GM23338 (cell line): ENCODE measurements at places on chromosomes 3 and 15. TPM values are rescaled to one million over a fixed set of nuclear protein-coding genes. Genes with fewer than 3 reads are reported as not detected.

Gene SNRPN
- total RNA-seq, result 966 TPM in 2 replicates

- DNase-seq, result no peak
Measured at GRCh38 chr15:38154837-38155236, 97.8 kb upstream of the SPRED1 start.

Gene ZNF80
- total RNA-seq, result not detected in 2 replicates

GRCh38 chr3:160486459-160486869 lies 36.9 kb upstream of the TRIM59 start:
- DNase-seq, result peak; percentile 44

DNA sequence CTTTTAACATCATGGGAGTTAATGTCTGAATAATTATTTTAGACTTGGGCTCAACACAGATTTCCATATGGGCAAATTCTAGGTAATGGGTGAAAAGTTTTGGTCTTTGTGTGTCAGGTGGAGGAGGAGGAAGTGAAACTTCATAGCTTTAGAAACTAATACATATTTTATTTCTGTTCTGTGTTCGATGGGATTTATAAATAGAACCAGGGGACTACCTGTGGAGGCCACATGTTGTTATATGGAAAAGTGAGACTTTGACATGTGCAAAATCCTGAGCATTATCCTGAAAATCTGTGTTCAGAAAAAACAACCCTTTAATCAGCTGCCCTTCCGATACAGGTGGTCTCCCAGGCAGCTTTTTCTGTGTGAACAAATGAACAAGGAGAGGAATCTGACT lies 209.5 kb downstream of the SOX2 start:
- DNase-seq, result no peak

DNA sequence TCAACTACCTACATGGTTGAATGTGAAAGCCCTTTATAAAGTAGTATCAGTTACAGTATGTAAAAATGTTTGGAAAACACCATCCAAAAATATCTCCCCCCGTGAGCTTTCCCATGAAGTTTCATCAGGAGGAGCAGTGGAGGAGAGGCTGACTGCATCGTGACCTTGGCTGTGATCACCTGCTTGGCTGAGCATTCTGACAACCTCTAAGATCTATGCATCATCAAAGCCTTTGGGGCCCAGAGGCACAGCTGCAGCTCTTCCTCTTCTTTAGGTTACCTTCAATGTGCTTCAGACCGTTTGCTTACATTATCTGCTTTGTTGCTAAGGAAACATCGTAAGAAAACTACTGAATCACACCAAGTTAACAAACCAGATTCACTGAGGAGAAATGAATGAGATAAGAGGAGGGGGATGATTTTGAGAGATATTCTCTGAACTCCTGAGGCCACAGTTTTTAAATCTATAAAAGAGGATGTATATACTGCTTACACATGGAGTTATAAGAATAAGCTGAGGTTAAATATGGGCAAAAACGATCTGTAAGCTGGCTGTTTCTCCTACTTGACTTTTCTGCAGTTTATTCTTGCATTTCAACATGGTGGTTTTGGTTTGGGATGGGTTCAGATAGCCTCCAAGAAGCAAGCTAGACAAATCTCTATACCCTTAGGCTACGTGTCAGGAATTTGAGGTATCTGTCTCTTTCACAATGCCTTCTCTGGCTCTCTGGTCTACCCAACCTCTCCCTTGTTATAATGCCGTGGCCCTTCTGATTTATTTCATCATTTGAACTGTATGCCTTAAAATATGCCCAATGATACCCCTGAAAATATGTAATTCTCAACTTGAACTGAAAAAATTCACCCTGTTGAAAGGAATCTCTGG lies 4.0 kb downstream of the GCSAM start:
- peak; percentile 69 for DNase-seq

GRCh38 chr15:72827226-72827625 lies 43.7 kb upstream of the ADPGK start:
- no peak for DNase-seq

DNA sequence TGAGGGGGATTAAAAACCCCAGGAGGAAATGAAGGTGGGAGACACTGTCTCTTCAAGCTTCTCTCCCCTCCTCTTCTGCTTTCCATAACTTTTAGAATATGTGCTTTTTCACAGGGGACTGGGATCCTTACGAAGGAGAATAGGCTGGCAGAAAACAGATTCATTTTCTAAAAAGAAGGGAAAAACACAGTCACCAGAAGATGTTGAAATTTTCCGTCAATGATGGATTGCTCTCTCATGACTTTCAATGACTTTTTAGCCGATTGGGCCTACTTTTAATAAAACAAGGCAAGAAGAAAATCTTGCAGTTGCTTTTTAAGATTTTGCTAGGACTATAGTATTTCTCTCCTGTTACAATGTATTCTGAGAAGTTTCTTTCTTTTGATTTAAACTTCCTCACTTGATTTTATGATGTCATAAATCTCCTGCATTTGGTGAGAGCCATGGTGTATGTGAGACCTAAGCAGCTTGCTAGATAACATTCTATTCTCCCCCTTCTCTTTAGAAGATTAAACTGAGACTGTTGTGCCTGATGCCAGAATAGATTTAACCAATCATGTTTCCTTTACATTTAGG lies 241.2 kb downstream of the FEZF2 start:
- no peak for DNase-seq

Gene SACM1L
- total RNA-seq, result 97.2 and 97.8 TPM in 2 replicates

- no peak for DNase-seq
Measured at GRCh38 chr15:98787936-98788757, 139.8 kb downstream of the IGF1R start.

- no peak for DNase-seq
Measured at GRCh38 chr3:121863801-121864200, 28.8 kb downstream of the EAF2 start.

DNA sequence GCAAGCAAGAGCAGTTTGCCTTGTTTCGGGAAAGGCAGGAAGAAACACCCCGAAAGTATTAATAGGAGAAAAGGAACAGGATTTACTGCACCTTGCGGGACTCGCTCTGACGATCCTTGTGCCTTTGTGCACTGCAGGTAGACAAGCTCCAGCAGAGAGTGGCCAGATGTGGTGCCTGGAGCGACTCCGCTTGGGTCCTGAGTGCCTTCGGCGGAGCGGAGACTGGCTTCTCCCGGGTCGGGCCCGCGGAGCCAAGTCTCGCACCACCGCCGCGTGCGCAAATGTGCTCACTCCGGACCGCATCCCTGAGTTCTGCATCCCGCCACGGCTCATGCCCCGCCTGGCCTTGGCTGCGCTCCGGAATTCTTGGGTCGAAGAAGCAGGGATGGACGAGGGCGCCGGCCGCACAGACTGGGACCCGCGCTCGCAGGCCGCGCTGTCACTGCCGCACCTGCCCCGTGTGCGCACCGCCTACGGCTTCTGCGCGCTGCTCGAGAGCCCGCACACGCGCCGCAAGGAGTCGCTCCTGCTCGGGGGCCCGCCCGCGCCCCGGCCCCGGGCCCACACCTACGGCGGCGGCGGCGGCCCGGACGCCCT lies 769 bp downstream of the C2CD4A start:
- peak; percentile 64 for DNase-seq

DNA sequence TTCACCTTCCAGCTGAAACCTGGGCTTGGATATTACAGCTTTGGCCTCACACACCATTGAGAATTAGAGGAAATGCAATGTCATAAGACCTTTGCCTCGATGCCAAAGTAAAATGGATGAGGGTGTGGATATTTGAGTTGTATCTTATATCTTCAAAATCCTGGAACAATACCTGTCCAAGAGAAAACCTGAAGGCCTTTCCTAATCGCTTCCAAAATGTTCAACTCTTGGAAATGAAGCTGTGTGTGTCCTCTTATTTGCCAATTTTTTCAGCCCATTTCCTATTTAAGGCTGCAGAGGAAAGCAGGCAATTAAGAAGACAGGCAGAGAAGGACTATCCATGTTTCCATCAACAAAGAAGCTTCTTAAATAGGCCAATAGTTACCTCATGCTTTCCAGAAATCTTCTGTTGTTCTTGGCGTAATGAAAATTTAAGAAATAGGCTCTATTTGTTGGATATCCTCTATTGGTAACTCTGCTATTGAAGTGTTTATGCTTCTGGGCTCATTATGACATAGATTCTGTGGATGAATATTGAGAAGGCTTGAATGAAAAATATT lies 99.5 kb upstream of the ZBTB20 start:
- DNase-seq, result no peak

- DNase-seq, result peak; percentile 74
Measured at GRCh38 chr15:41494922-41495735, 1.5 kb downstream of the ITPKA start.
